ENCODE measurements at places on chromosomes 12 and 14.
A peak's percentile ranks its signal among the peaks of the same experiment; 100 is the strongest.

- DNase-seq: no peak
These were observed 99.8 kb downstream of the DAD1 start for GRCh38 chr14:22489244-22489545.

- peak; percentile 52 for DNase-seq
These were observed 506 bp upstream of the NAP1L1 start for GRCh38 chr12:76084863-76085519.

DNA sequence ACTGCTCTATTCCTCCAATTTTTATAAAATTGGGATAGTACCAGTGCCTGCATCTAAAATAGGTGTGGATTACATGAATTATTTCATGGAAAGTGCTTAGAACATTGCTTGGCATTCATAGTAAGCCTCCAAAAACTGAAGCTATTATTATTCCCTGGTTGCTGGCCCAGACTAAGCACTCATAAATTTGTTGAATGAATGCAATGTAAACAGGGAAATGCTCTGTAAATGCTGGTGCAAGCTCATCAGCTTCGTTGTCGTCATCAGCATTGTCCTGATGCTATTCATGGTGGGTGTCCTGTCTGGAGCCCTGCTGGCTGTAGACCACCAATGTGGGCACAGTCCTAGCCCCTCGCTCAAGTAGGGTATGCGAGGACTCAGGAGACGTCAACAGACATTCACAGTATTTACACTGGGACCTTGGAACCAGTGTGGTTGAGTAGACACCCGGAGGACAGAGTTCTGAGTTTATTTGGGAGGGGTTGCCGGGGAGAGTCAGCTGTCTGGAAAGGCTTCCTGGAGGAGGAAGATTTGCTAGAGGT is 16.5 kb downstream of the BDKRB2 start:
- no peak for DNase-seq

GRCh38 chr14:71005076-71005475 is 97.8 kb downstream of the PCNX1 start:
- no peak for DNase-seq

DNA sequence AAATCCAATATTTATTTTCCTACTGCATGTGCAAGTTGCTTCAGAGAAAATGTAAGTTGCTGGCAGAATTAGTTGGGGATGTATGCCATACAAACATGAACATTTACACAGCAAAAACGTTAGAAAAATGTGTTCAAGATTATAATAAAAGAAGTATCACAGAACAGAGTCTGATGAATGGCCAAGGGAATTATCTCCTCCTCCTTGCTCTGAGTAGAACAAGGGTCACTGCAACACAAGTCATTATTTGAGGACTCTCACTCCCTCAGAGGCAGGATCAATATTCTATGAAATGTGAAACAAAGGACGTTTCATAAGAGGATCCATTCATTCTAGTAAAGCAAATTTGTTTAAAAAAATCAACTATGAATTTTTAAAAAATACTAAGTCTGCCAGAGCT is 177.8 kb downstream of the PRKD1 start:
- DNase-seq: no peak

GRCh38 chr14:37493606-37494005 is 101.4 kb downstream of the FOXA1 start:
- no peak for DNase-seq

GRCh38 chr12:42326541-42327226 is 717 bp downstream of the PPHLN1 start:
- no peak for DNase-seq

GRCh38 chr12:1126091-1126490 is 135.1 kb downstream of the ERC1 start:
- DNase-seq: no peak

- DNase-seq: no peak
These were observed 2.0 kb downstream of the RAP1B start for GRCh38 chr12:68612697-68613096.

DNA sequence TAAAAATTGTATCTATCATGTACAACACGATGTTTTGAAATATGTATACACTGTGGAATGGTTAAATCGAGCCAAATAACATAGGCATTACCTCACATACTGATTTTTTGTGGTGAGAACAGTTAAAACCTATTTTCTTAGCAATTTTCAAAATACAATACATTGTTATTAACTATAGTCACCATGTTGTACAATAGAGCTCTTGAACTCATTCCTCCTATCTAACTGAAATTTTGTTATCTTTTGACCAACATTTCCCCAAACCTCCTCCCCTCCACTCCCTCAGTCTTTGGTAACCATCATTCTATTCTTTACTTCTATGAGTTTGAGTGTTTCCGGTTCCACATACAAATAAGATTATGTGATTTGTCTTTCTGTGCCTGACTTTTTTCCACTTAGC is 6.8 kb upstream of the SLC38A2 start:
- no peak for DNase-seq

DNA sequence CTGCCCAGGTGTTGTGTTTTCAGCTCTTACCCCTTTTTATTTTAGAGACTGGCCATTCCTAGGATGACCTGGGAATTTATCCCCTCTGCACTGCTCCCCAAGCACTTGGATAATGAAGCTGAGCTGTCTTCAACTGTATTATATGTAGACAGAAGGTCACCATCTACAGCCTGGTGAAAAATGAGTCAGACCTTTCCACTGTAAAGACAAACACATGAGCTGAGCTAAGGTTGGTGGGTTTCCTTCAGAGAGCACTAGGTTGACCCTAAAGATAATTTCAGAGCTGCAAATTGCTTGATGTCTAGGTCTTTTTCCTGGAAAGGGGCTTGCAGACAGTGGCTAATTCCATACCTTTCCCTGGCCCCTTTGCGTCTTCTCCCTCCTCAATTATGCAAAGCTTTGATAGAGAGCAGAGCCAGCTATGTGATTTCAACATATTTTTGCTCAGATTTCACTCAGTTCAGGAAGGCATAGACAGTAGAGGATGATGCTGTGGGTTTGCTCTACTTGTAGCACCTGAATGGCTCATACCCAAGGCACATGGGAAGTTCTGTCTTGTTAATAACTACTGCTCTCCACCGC is 9.2 kb upstream of the IKZF4 start:
- no peak for DNase-seq

- DNase-seq: no peak
These were observed 1399.1 kb downstream of the LRFN5 start for GRCh38 chr14:43005807-43006206.

DNA sequence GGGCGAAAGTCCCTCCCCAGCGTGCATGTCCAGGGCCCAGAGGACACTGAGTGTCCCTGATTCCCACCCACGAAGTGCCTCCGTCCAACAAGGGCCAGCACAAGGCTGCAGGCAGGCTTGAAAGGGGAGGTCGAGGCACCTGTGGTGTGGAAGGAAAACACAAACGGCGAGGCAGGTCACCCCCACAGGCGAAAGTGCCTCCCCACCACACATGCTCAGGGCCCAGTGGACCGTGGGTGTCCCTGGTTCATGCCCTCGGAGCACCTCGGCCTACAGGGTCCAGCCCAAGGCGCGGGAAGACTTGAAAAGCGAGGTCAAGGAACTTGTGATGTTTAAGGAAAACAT is 370.4 kb downstream of the ALG10 start:
- no peak for DNase-seq

- no peak for DNase-seq
These were observed 304.1 kb downstream of the ACSS3 start for GRCh38 chr12:81381951-81382350.

GRCh38 chr12:91937009-91937408 is 208.6 kb downstream of the BTG1 start:
- no peak for DNase-seq

- no peak for DNase-seq
These were observed 45.0 kb downstream of the SLC24A4 start for GRCh38 chr14:92368001-92368400.

Measured in NCI-H446 treated with DMSO at 0.1 percent for 48 hours (cell line).